ENCODE measurements at places on chromosomes 7 and 10. TPM values are rescaled to one million over a fixed set of nuclear protein-coding genes. Genes with fewer than 3 reads are reported as not detected.

DNA sequence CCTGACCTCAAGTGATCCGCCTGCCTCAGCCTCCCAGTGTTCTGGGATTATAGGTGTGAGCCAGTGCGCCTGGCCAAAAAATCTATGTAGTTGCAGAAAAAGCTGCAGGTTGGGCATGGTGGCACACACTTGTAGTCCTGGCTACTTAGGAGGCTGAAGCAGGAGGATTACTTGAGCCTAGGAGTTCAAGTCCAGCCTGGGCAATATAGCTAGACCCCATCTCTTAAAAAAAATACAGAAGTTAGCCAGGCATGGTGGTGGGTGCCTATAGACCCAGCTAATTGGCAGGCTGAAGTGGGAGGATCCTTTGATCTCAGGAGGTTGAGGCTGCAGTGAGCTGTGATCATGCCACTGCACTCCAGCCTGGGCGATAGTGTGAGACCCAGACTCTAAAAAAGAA is 24.8 kb upstream of the CAMK1D start:
- DNase-seq = no peak

- no peak for DNase-seq
Measured at GRCh38 chr7:105877736-105878135, 1.3 kb upstream of the ATXN7L1 start.

GRCh38 chr10:49484486-49485235 is 54.3 kb downstream of the ERCC6 start:
- no peak for DNase-seq

DNA sequence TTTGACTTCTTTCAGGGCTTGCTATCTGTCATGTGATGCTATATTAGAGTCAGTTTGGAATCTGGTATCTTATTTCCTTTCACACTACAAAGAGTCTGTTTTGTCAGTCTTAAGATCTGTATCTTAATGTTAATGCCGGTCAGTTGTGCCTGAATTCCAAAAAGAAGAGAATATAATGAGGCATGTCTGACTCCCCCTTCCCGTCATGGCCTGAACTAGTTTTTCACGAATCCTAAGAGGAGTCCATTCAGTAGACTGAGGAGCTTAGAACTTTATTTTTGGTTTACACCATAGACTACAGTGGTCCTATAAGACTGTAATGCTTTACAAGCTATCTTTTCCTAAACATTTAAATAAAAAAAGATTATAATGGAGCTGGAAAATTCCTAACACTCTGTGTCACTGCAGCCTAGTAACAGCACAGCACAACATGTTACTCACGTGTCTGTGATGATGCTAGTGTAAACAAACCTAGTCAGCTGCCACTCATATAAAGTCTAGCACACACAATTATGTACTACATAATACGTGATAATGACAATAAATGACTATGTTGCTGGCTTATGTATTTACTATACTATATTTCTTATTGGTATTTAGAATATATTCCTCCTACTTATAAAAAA is 50.6 kb downstream of the VPS41 start:
- DNase-seq = no peak

The FAM237B gene
- total RNA-seq = 0.15 TPM

- DNase-seq = no peak
Measured at GRCh38 chr10:121112136-121112535, 261.0 kb downstream of the WDR11 start.

DNA sequence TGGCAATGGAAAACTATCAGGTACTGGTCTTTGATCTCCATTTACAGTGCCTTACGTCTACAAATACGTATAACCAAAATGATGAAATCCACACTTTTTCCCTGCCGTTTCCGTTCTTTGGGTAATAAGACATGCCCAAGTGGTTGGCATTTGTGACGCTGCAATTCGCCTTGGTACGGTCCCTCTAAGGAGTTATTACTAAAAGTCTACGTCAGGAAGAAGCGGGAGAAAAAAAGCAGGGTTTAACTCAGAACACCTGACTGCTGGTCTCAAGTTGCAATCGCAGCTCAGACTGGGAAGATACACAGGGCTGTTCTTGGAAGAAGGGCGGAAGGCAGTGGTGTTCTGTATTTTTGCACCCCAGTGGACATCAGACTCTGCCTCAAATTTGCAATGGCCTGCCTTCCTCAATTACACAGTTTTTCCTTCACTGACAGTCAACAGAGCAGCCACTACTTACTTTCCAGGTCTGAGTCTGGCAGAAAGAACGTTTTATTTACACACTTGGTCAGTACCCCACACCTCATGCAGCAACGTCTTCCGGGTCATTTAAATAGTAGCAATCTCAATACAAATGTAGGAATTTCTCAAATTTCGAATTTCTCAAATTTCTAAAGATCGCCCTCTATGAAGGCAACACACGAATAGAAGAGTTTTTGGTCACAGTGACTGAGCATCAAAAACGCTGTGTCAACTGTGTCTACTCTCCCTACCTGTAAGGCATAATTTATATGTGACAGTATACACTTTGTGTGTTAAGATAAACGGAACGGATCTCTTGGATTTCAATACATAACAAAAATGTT is 2.1 kb downstream of the BAIAP2L1 start:
- DNase-seq = no peak

The GRM3 gene
- total RNA-seq = not detected

- no peak for DNase-seq
Measured at GRCh38 chr10:128001849-128002248, 94.9 kb downstream of the PTPRE start.

The AOC1 gene
- 2.3 TPM for total RNA-seq

The AKR1E2 gene
- 21.1 TPM for total RNA-seq

DNA sequence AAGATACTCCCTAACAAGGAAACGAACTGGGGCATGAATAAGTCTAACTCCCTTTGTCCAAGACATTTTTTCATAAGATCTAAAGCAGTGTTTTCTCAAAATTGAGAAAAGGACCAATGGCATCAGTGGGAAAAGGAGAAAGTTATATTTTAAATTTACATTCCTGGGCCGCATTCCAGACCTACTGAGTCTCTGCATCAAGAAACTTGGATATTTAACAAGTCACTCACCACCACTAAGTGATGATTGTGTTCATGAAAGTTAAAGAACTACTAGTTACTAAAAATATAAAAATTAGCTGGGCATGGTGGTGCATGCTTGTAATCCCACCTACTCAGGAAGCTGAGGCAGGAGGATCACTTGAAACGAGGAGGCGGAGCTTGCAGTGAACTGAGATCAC is 149.6 kb upstream of the MEOX2 start:
- DNase-seq = no peak

DNA sequence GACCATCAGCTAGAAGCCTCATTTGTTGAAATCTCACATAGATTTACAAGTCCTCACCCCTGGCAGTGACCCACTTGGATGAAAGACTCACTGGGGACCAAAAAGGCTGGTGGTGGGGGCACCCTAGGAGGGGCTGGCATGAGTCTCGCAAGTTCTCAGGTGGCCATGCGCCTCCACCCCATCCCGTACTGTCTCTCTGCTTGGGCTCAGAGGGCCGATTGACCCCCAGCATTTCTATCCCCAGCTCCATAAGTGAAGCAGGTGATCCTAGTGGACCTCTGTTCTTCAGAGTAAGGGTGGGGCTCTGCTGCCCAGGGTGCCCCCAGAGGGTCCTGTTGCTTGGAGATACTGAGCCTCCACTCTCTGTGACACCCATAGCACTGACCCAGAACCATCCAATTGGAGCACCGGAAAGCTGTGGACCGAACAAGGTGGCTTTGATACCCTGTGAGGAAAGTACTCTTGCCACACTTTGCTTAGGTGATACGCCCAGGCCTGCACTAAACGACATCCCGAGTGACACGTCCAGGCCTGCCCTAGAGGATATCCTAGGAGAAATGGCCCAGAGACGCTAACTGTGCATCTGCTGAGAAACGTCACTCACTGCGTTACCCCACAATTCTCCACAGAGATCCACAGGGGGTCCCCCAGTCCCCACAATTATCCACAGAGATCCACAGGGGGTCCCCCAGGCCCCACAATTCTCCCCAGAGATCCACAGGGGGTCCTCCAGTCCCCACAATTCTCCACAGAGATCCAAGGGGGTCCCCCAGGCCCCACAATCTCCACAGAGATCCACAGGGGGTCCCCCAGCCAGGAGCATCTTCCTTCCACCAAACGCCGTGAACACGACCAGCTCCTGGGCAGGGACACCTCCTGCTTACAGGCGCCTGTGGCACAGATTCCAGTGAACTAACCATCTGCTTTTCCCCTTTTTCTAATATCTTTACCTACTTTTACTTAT is 262.9 kb downstream of the PTPRN2 start:
- no peak for DNase-seq

The AKR1C4 gene
- not detected for total RNA-seq

Data from breast epithelium (tissue), 4 donors.